Hair follicular keratinocyte (primary cell): ENCODE measurements at places on chromosomes 11 and 22. TPM values are rescaled to one million over a fixed set of nuclear protein-coding genes. Genes with fewer than 3 reads are reported as not detected.

Gene KDM4D
- total RNA-seq: 1.2 and 2.1 TPM in 2 replicates

Gene SPI1
- not detected in 2 replicates for total RNA-seq

Gene MN1
- total RNA-seq: 8.8 and 22.3 TPM in 2 replicates

Gene TRIM29
- total RNA-seq: 178 and 186 TPM in 2 replicates

Gene MRPL11
- total RNA-seq: 73.6 and 93.1 TPM in 2 replicates

Gene RAB30
- total RNA-seq: 1.6 and 7.3 TPM in 2 replicates

Gene TNNT3
- not detected in 2 replicates for total RNA-seq

Gene NUDT22
- 63.2 and 87.3 TPM in 2 replicates for total RNA-seq

Gene GNAZ
- total RNA-seq: 0.08 TPM in 1 of 2 replicates, not detected in the other

Gene OR51E1
- not detected in 2 replicates for total RNA-seq

Gene SORL1
- total RNA-seq: 90.0 and 154 TPM in 2 replicates

Gene MRGPRX4
- 0.27 and 0.55 TPM in 2 replicates for total RNA-seq

Gene FDXACB1
- 3.0 and 6.0 TPM in 2 replicates for total RNA-seq

Gene SYTL2
- 0.39 and 1.7 TPM in 2 replicates for total RNA-seq

Gene OSBP
- total RNA-seq: 19.4 and 21.2 TPM in 2 replicates

Gene UBQLNL
- not detected in 2 replicates for total RNA-seq

Gene OR5A1
- total RNA-seq: not detected in 2 replicates

Gene C1QTNF5
- 0.15 and 0.55 TPM in 2 replicates for total RNA-seq

Gene C22orf42
- not detected in 2 replicates for total RNA-seq

Gene KCNJ5
- 1.1 and 12.3 TPM in 2 replicates for total RNA-seq

Gene LDHAL6A
- not detected in 2 replicates for total RNA-seq

Gene CCDC34
- 1.2 and 5.2 TPM in 2 replicates for total RNA-seq

Gene FOLR2
- not detected in 2 replicates for total RNA-seq

Gene USP2
- 0.08 and 0.84 TPM in 2 replicates for total RNA-seq

Gene MCHR1
- 0.68 and 3.2 TPM in 2 replicates for total RNA-seq

Gene APOL4
- not detected in 2 replicates for total RNA-seq

Gene MUC6
- not detected in 2 replicates for total RNA-seq

Gene GUCY1A2
- total RNA-seq: 0.08 TPM in 1 of 2 replicates, not detected in the other

Gene SLCO2B1
- total RNA-seq: not detected in 2 replicates
